ENCODE measurements at places on chromosomes 2 and 18.

- no peak for DNase-seq
These were observed 40.6 kb downstream of the GREB1 start for GRCh38 chr2:11574176-11575046.

- DNase-seq, result no peak
These were observed 18.7 kb upstream of the ADAM17 start for GRCh38 chr2:9574331-9574730.

DNA sequence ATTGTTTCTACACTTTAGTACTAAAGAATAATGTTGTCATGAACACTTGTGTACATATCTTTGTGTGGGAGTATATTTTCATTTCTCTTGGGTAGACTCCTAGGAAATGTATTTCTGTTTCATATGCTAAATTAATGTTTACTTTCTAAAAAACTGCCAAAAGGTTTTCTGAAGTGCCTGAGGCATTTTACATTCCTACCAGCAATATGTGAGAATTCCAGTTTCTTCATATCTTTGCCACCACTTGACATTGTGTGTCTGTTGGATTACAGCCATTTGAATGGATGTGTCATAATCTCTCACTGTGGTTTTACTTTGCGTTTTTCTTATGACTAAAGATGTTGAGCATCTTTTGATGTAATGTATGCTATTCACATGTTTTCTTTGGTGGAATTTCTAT lies 428.2 kb upstream of the KCNH7 start:
- no peak for DNase-seq

GRCh38 chr2:46849721-46850556 lies 65.7 kb downstream of the MCFD2 start:
- peak; percentile 59 for DNase-seq

- no peak for DNase-seq
These were observed 69.5 kb downstream of the BIN1 start for GRCh38 chr2:127037476-127037875.

- DNase-seq, result no peak
These were observed 367.8 kb upstream of the ID2 start for GRCh38 chr2:8314063-8314462.

DNA sequence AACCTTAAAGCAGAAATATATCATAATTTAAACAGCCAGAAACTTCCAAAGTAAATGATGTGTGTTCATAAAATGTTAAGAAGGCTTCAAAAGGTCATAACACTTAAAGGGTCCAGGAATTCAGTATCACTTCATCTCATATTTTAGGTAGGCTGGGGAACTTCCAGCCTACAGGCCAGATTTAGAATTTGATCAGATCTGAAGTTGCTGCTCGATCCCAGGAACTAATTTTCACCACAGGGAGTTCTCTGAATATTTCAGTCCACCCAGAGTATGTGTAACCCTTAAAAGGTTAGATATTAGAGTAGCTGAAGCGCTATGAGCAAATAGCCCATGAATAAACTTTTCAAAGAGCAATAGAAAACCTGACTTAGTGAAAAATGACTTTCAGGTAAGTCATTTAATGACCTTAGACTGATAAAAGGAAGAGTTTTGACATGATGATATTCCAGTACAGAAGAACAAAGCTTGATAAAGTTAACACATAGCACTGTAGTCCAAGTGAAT lies 1.7 kb downstream of the WIPF1 start:
- no peak for DNase-seq

- no peak for DNase-seq
These were observed 391.6 kb downstream of the DLGAP1 start for GRCh38 chr18:4063545-4063944.

- DNase-seq, result no peak
These were observed 58.0 kb upstream of the ZNF804A start for GRCh38 chr2:184540246-184540789.

All from colonic mucosa (tissue), 4 donors.